Epithelial cell of esophagus (primary cell): ENCODE measurements at places on chromosomes 7 and 10.

- DNase-seq, result no peak
Measured at GRCh38 chr10:74175510-74176379, 24.7 kb downstream of the ADK start.

- no peak for DNase-seq
Measured at GRCh38 chr10:48982584-48982983, 42.9 kb upstream of the LRRC18 start.

DNA sequence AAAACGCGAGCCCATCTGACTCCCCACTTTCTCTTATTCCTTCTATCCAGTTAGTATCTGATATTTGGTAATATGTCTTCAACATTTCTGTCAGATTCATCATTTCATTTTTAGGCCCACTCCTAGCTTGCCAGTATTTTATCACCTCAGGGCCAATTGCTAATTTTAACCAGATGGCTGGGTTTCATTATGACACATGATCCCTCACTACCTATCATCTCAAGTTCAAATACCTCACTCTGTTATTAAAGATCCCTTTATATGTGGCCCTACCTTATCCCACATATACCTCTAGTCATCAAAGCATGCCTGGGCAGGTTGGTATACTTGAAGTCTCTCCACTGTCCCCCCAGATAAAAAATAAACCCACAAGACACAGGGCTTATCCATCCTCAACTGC lies 104.9 kb downstream of the RNLS start:
- DNase-seq, result peak; percentile 91

GRCh38 chr10:60003651-60004523 lies 97.5 kb upstream of the CCDC6 start:
- no peak for DNase-seq

- no peak for DNase-seq
Measured at GRCh38 chr7:157493776-157494175, 157.0 kb downstream of the DNAJB6 start.

DNA sequence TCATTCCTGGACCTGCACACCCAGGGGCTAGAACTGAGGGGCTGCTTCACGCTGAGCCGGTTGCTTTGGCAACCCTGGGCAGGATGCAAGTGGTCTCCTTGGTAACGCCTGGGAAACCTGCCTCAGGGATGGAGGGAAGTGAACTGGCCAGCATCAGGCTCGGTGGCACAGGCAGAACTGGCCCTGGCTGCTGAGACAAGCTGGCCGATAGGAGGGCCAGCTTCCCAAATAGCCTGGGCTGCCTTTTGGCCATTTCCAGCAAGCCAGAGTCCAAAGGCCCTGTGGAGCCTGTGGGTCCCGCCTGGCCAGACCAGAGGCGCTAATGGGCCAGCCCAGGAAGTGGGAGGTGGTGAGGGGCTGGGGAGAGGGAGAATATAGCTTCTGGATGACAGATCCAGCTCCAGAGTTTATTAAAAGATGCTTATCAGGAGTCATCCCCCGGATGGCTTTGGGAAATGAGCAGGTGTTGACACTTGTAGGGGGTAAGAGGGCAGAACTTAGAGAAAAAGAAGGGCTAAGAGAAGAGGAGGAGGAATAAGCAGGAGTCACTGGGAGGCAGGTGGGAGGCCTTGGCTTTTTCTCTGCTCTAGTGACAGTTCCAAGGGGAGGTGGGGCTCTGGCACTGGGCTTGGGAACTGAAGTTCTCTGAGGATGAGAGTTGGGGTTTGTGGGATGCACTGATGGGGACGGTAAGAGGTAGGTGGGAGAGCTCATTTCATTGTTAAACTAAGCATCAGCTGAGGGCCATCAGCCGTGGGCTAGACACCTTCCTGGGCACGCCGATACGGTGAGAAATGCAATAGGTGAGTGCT lies 9.6 kb downstream of the NEURL1 start:
- DNase-seq, result no peak

- DNase-seq, result no peak
Measured at GRCh38 chr10:30811276-30812017, 181.9 kb upstream of the LYZL2 start.

- DNase-seq, result peak; percentile 94
Measured at GRCh38 chr10:14954001-14954770, at the start of gene DCLRE1C. TSS of gene DCLRE1C (minus strand) at chr10:14954096. CDS start at chr10:14954010, 86 bp downstream.

- no peak for DNase-seq
Measured at GRCh38 chr10:32317795-32318357, 29.1 kb downstream of the EPC1 start.
